ENCODE measurements at places on chromosomes 4 and X. TPM values are rescaled to one million over a fixed set of nuclear protein-coding genes. Genes with fewer than 3 reads are reported as not detected.

The NAP1L3 gene
- total RNA-seq = 0.76 TPM

The TLR10 gene
- not detected for total RNA-seq

The AWAT2 gene
- total RNA-seq = not detected

The CT45A10 gene
- total RNA-seq = not detected

GRCh38 chrX:18422325-18422724 lies 3.1 kb upstream of the CDKL5 start:
- DNase-seq = no peak

DNA sequence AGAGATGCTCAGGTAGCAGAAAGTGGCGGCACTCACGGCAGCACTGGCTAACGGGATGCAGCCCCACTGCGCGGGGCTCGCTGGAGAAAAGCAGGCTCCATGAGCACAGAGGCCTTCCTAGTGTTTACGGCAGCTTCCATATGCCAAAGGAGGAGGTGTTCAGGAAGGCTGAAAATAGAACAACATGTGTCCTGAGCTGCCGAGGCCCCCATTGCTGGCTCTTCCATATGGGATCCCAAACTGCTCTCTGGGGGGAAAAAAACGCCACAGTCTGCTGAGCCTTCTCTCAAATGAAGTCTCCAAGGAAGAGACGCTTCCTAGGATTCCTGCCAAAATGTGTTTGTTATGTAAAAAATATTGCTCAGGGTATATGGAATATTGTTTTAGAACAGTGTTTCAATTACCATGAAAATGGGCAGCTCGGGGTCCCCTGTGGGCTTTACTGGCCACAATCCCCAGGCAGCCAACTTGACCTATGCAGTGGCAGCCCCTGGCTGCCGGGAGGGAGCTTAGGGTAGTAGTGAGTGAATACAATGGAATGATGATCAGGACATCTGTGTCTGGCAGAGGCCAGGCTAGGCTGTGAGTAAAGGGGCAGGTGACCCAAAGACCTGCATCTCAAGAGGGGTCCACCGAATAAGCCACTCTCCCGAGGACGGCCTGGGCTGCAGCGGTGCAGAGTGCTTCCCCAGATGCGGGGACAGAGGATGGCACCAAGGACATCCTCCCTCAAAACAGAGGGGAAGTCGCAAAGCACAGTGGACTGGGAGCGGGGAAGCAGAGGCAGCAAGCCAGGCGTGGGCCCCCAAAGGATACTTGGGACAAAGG lies 170.1 kb downstream of the AFAP1 start:
- no peak for DNase-seq

GRCh38 chrX:75546724-75547511 lies 24.1 kb upstream of the ZDHHC15 start:
- DNase-seq = no peak
